ENCODE measurements at places on chromosomes 12 and 14.

GRCh38 chr12:58066296-58066695, 124.9 kb downstream of the ATP23 start:
- DNase-seq = no peak

GRCh38 chr12:108814462-108815211, 42.7 kb downstream of the SSH1 start:
- no peak for DNase-seq

- no peak for DNase-seq
Measured at GRCh38 chr14:23355871-23356435, 3.3 kb upstream of the SLC22A17 start.

DNA sequence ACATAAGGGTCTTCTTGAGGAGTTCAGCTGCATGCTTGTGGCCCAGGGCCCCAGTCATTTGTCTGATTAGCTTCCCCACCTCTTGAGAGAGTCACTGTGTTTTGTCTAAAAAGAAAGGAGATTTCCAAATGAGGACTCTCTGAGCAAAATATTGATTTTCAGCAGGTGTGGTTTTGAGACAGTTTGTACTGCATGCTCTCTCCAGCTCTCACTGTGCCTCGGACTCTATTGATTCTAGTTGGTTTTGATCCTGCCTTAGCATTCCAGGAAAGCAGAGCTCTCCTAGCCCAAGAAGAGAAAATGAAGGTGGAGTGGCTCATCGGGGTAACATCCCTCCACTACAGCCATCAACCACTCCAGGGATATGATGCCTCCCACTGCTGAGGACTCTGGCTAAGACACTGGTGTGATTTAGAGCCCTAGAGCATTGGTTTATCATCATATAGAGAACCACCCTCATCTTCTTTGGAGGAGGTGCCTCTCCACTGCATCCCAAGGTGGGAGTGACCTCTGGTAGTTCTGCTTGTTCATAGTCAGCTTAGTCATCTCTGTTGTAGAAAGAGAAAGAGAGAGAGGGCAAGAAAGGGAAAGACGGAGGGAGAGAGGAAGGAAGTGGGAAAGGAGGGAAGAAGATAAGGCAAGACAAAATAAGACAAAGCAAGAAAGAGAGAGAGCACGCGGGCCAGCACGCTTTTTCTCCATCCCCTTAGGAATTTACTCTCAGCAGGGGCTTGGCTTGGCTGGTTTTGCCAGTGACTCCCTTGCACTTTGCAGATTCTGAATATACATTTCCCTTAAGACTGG, 365.6 kb downstream of the DPF3 start:
- no peak for DNase-seq

GRCh38 chr14:95006051-95006450, 151.3 kb downstream of the DICER1 start:
- DNase-seq = no peak

- no peak for DNase-seq
Measured at GRCh38 chr14:38205949-38206665, 1.6 kb upstream of the SSTR1 start.

DNA sequence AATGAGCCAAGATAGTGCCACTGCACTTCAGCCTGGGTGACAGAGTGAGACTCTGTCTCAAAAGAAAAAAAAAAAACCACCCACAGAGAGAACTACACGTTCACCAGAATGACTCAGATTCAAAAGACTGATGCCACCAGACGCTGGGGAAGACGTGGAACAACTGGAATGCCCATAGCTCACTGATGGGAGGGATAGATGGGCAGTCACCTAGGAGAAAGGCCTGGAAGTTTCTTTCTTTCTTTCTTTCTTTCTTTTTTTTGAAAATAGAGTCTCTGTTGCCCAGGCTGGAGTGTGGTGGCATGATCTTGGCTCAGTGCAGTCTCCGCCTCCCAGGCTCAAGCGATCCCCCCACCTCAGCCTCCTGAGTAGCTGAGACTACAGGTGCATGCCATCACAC, 10.0 kb upstream of the KLC1 start:
- no peak for DNase-seq

GRCh38 chr14:104639885-104640548, 35.4 kb upstream of the TMEM179 start:
- DNase-seq = peak; percentile 24

- peak; percentile 39 for DNase-seq
Measured at GRCh38 chr12:122265886-122266229, 436 bp downstream of the VPS33A start.

GRCh38 chr12:75805905-75806304, 225.7 kb downstream of the PHLDA1 start:
- DNase-seq = no peak

All from activated gamma-delta T cell (primary cell).